ENCODE measurements at places on chromosomes 12 and 14.
A peak's percentile ranks its signal among the peaks of the same experiment; 100 is the strongest.

GRCh38 chr12:97559267-97559666 is 96.7 kb downstream of the RMST start:
- no peak for DNase-seq

DNA sequence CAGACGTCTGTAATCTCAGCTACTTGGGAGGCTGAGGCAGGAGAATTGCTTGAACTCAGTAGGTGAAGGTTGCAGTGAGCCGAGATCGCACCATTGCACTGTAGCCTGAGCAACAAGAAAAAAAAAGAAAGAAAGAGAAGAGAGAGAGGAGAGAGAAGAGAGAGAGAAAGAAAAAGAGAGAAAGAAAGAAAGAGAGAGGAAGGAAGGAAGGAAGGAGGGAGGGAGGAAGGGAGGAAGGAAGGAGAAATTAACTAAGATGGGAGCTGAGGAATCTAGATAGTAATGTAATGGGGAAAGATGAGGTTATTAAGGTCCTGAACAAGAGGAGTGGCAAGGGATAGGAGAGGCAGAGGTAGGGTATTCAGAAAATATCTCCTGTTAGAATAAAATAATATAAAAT is 17.4 kb upstream of the SGPP1 start:
- no peak for DNase-seq

DNA sequence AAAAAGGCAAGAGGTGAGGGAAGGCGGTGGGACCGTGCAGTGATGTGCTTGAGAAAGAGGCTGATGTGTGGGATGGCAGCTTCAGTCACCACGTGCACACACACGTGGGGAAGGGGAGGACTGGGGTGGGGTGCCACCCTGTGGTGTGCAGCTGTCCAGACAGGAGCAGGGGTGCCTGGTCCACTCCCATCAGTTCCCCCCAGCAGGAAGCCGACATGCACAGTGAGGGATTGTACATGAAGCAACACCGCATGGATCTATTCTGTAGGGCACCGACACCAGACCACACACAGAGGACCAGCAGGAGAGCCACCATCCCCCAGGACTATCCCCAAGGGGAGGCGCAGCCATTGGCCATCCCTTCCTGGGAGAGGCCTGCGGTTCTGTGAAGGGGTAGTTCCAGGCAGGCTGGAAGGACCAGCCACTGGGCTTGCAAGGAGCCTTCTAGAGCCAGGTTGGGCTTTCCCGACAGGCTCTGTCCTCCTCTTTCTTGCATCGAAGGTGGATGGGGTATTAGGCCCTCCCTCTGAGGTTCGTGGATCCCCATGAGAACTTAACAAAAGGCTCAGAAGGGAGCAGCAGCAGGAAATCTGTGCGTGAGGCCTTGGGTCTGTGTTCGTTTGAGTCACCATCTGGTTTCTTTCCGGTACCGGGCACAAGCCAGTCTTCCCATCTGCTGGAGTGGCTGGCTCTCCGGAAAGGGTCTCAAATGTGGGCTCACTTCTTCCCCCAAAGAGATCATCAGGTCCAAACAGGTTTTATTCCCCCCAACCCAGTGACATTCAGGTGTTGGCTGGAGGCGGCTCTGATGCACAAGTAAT is 59.8 kb downstream of the PLEKHG3 start:
- DNase-seq, result peak; percentile 60

DNA sequence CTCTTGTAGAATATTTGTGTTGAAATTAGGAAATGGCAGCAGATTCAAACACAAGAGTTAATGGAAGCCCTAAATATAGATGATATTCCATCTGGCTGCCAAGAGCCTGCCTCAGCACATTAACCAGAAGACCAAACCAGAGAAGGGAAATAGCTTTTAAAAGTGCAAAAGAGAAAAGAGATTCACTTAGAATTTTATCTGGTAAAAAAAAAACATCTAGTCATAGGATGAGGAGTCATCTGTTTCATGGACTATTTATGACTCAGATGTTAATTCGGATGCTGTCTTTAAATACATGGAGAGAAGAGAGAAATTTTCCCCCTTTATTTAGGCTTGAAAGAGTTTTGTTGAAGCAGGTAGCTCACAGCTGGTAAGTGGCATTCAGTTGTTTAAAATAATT is 201.6 kb upstream of the NUDT4 start:
- no peak for DNase-seq

GRCh38 chr12:101783150-101783549 is 43.9 kb upstream of the SYCP3 start:
- peak; percentile 80 for DNase-seq

- no peak for DNase-seq
These were observed 60.1 kb upstream of the PPM1H start for GRCh38 chr12:62995097-62995496.
